ENCODE measurements at places on chromosomes 1 and 21.

GRCh38 chr1:68372487-68372886 is 77.3 kb downstream of the RPE65 start:
- no peak for DNase-seq

DNA sequence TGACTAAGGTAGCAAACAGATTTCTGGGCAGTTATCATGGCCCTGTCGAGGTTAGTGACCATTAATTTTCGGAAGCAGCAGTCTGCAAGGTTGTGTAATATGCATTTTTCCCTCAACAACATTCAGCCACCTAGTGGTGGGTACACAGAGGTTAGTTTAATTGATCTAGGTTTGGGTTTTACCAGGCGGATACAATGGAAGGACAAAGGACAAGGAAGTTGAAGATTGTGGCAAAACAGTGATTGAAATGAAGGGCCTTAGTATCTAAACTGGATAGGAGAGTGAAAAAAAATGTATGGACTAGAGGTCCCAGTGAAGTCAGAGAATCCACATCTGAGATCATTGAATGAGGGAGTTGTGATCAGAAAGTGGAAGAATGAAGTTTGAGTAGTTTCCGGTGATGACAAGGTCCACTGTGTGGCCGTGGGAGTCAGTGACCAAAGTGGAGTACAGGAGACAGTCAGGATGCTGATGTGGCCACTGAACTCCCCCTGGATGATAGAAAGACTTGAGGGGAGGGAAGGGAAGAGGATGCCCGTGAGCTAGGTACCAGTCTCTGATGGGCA is 2.8 kb downstream of the ARMH1 start:
- no peak for DNase-seq

DNA sequence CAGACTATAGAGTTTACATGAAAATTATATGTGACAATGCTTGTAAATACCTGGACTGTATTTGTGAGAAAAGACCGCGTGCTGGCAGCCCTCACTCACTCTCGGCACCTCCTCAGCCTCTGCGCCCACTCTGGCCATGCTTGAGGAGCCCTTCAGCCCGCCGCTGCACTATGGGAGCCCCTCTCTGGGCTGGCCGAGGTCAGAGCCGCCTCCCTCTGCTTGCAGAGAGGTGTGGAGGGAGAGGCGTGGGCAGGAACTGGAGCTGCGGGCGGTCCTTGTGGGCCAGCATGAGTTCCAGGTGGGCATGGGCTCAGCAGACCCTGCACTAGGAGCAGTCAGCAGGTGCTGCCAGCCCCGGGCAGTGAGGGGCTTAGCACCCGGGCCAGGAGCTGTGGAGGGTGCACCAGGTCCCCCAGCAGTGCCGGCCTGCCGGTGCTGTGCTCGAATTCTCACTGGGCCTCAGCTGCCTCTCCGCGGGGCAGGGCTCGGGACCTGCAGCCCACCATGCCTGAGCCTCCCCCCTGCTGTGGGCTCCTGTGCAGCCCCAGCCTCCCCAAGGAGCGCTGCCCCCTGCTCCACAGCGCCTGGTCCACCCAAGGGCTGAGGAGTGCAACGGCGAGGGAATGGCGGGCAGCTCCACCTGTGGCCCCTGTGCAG is 482.5 kb downstream of the AGBL4 start:
- DNase-seq = no peak

GRCh38 chr1:55632906-55633305 is 417.7 kb upstream of the USP24 start:
- no peak for DNase-seq

GRCh38 chr1:46070164-46070814 is 62.1 kb downstream of the PIK3R3 start:
- no peak for DNase-seq

DNA sequence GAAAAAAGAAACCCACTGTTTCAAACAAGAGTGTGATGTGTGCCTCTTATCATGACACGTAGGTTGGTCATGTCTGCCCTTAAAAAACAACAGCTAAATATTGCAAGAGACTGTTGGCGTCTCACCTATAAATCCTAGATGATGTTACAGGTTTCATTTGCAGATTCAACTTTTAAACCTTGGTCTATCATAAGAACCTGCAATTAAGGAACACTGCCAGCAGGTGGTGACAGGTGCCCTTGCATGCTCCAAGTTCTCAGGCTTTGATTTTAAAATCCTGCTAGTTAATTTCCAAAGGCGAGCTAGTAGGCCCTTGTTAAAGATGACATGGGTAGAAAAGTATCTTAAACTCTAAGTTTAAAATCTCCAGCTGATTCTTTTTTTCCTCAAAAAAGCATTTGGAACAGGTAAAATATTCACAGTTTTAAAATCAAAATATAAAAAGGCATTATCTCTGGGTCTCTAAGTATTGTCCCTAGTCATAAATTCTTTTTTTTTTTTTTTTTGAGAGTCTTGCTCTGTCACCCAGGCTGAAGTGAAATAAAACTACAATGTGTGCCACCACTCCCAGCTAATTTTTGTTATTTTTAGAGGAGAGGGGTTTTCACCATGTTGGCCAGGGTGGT is 39.1 kb downstream of the CLSTN1 start:
- peak; percentile 84 for DNase-seq

DNA sequence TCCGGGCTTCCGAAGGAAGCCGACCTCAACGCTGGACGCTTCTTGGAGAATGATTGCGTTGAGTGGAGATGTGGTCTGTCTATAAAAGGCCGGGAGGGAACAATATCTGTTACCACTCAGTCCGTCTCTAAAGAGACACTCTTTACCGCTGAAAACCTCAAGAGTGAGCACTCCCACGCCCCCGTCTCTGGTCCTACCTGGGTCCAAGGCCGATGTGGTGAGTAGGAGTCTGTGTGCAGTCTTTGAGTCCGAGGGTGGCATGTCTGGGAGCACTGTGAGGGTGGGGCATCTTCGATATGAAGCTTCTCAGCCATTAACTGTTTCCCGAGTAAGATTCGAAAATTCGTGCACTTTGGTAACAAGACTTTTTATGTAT is 576 bp downstream of the ZFP69 start:
- DNase-seq = no peak

- DNase-seq = no peak
Measured at GRCh38 chr1:101241485-101242225, 4.8 kb downstream of the S1PR1 start.

- DNase-seq = no peak
Measured at GRCh38 chr1:67733681-67734322, 48.8 kb downstream of the GADD45A start.

- DNase-seq = peak; percentile 39
Measured at GRCh38 chr1:18681423-18681835, 50.8 kb downstream of the PAX7 start.

DNA sequence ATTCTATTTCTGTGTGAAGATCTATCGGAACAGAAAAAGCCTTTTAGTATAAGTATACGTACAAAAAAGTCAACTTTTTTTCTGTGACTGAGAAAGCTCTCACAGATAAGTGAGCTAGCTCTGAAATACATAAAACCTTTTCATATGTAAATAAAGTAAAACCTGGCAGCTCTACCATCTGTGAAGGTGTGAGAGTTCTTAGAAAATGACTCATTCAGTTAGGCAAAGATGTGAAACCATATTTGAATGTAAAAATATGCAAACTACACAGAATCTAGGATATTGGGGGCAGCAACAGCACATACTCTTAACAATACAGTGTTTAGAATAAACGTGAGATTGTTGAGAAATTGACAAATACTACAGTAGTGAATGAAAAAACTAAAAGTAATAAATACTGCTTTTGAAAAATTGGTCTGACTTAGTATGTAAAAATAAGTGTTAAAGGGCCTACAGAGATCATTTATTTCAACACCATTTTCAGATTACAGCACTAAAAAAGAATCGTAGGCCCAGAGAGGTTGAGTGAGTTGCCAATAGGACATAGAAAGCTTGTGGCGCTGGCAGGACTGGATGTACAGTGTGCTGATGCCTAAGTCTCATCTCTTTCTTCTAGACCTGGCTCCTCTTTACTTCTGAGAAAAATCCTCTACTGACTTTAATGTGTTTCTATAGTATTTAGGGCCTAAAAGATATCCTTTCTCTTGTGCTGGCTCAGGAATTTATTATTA is 19.8 kb downstream of the ATP6V1G3 start:
- DNase-seq = peak; percentile 31

DNA sequence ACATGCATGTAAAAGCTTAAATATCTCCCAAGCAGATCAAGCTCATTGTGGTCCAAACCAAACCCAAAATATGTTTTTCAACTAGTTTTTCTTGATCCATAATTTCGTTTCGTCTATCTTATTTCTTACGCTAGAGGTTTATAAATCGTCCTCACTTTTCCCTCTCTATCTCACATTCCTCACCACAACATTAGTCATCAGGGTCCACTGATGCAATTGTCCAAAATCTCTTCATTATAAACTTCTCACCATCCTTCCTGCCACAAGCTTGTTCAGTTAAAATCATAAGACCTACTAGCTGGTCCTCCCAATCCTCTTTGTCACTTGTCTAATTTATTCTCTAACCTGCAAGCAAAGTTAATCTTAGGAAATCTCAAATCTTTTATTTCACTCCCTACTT is 173.0 kb upstream of the PALMD start:
- no peak for DNase-seq

- DNase-seq = no peak
Measured at GRCh38 chr21:45361033-45361997, 43.6 kb upstream of the COL18A1 start.

DNA sequence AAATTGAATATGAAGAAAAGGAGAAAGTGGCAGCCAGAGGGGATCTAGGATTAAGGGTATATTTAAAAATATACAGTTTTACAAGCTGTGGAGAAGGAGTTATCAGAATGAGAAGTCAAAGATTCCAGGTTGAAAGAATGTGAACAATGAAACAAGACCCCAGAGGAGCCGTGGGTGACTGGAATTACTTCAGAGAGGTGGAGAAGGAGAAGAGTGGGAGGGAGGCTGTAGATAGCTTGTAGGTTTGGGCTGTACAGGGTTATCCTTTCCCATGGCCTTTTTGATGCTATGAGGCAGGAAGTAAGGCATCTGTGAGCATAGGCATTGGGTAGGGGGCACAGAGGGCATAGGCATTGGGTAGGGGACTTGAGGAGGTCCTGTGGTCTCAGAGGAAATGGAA is 5.2 kb upstream of the S100A11 start:
- DNase-seq = no peak

DNA sequence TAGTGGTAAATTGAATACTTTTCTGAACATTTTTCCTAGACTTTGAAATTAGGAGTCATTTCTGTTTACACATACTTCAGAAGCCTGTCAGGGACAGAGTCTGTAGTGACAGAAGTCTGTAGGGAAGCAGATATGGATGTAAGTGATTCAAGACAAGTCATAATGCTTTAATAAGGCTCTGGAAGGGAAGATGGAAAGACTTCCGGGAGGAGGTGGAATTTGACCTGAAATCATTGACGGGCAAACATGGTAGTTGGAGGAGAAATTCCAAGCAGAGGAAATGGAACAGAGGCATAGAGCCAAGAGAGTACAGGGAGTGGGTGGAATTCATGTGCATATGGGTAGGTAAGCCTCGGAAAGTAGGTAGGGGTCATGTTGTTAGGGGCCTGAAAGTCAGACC is 22.5 kb downstream of the CAMTA1 start:
- no peak for DNase-seq

DNA sequence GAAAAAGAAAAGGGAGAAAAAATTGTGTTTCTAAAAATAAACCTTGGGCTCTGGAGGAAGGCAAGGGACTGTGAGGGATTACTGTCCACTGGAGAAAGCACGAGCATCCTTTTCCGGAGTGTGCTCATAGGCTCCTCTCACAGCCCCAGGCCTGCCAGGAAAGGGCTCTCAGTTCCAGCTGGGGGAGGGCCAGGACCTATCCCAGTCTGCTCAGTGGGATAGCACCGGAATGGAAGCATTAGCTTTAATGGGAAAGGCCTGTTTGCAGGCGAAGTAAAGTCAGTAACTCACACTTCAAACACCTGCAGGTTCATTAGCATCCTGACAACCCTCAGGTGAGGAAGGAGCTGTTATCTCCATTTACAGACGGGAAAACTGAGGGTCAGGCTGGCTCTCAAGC is 113.9 kb upstream of the USP24 start:
- no peak for DNase-seq

DNA sequence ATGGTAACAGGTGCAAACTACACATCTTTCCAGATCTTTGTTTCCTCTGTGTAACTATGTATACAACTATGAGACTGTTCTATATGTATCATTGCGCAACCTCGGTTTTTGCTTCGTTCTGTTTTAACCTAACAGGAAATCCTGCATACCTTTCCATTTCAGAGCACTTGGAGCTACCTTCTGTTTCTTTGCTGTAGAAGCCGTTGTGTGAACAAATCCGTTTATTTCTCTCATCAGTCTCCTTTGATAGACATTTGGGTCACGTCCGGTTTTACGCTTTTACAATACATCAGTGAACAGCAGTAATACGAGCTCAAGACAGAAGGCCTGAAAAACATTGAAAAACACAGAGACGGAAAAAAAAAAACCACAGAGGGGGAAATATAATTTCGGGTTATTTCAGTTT is 10.5 kb downstream of the ATP5IF1 start:
- DNase-seq = peak; percentile 78

DNA sequence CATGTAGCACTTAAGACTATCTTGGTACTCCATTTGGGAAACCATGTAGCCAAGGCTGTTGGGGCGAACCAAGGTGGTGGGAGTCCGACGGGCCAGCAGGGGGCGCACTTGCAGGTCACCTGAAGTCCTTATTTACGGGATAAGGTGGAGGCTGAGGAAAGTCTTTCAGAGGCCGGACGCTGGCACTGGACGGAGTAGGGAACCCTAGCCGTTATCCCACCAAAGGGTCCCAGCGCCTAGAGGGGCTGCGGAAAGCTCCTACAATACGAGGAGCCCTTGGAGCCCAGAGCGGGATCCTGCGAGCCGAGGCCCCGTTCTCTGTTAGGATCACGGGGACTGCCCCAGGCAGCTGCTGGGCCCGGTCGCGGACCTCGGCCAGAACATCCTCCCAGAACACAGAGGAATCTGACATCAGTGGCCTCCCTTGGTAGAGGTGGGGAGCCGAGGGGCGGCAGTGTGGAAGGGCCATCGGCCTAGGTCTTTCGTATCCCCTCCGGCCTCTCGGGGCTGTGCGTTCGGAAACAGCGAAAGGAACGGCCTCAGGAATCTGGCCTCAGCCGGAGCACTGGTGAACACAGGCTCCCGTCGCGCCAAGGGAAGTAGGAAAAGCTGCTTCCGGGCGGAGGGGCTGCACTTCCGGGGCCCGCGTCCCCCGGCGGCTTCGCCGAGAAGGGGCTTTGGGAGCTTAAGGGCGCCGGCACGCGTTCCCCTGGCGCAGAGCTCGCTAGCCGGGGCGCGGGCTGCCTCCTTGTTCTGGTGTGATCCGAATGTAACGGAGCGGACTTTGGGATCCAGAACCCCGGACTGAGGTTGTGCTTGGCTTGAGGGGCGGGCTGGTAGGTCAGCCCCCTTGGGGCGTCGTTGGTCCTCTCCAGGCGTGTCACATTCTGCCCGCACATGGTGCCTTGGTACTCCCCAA is 29.9 kb upstream of the RPTN start:
- peak; percentile 77 for DNase-seq

- no peak for DNase-seq
Measured at GRCh38 chr21:16460936-16461335, 731.2 kb downstream of the USP25 start.
